Effector CD8-positive, alpha-beta T cell (primary cell): ENCODE measurements at places on chromosomes 6 and 20.

GRCh38 chr6:84731901-84732300 lies 32.5 kb downstream of the TBX18 start:
- DNase-seq = no peak

DNA sequence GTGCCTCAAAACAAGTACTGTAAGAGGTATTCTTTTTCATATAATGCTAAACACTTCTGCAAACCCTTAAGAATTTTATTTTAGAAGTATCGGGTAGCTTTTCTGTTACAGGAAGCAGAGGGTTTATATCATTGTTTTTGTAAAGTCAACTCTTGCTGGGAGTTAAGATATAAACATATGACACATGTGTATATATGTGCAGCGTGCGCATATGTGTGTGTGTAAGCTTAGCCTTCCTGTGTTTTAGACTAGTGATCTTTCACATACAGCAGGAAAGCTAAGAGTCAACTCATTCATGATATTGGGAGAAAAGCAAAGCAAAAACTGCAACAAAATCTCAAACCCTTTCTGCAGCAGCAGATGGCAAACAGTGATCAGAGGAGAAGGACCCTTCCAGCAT lies 102.4 kb downstream of the ARID1B start:
- no peak for DNase-seq

DNA sequence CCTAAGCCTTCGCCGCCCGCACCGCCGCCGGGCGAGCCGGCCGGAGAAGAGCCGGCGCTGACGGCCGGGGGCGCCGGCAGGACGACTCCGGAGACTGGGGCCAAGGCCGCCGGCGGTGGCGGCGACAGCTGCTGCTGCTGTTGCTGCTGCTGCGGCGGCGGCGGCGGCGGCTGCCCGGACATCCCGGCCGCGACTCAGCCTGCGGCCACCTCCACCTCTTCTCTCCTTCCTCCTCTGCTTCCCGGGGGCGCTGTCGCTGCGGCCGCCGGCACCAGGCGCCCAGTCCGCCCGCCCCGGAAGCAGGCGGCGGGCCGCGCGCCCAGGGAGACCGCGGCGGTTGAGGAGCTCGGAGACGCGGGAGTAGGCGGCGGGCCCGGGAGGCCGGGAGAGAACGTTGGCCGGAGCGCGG lies 307 bp downstream of the RANBP9 start:
- DNase-seq = no peak

- DNase-seq = no peak
Observed at GRCh38 chr6:122322824-122323223, 76.6 kb upstream of the HSF2 start.
